ENCODE measurements at places on chromosomes 2 and 18. TPM values are rescaled to one million over a fixed set of nuclear protein-coding genes. Genes with fewer than 3 reads are reported as not detected.

- peak overlapping the region; percentile 60 for H3K27ac ChIP-seq
- H3K4me3 ChIP-seq, result no peak overlapping the region
- H3K4me1 ChIP-seq, result peaks cover 37% of the 10 kb centered on the region
Measured at GRCh38 chr2:150211164-150211631, 276.3 kb downstream of the RND3 start.

PIAS2 gene
- total RNA-seq, result 25.0 TPM

DNA sequence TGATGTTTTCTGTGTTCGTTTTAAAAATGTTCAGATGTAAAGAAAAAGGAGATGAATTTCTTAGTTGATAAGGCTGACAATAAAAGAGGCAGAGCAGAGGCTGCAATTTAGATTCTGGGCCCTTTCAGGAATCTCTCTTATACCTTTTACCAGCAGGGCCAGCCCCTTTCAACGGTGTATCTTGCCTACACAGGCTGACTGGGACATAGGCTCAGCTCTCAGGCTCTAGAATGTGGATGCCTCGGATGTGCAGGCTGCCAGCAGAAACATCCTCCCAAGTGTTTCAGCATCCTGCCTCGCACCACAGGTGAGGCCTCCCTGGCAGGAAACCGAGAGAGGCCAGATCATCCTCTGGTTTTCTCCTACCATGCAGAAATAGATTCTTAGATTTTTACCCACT is 3.4 kb downstream of the C2orf80 start:
- H3K27ac ChIP-seq, result no peak overlapping the region
- H3K4me1 ChIP-seq, result no peaks in the 10 kb centered on the region
- no peak for DNase-seq
- peaks cover 47% of the 10 kb centered on the region for H3K27me3 ChIP-seq

DNA sequence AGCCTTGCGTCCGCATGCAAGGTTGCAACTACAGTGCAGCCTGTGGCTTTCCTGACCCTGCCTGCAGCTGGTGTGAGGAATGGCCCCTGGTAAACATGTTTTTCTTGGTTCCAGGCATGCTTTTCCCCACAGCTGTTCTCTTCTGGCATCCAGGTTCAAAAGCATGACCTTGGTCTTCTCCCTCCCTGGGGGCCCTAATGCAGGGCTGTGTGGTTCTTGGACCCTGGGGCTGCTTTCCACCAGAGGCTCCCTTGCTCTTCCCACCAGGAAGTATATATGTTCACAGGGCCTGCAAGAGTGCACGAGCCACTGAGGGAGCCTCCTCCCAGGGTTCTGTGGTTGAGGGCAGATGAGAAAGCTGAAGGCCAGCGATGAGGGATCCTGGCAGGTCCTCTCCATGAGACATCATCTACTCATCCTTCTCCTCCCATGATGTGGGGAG is 125.9 kb downstream of the BCL2L11 start:
- DNase-seq, result peak; percentile 65
- 0 out of 2 replicates have a peak, but pooled peaks cover 4% of the 10 kb centered on the region for H3K36me3 ChIP-seq
- H3K27me3 ChIP-seq, result no peaks in the 10 kb centered on the region
- no peak overlapping the region for H3K4me3 ChIP-seq

RESP18 gene
- total RNA-seq, result not detected

DNA sequence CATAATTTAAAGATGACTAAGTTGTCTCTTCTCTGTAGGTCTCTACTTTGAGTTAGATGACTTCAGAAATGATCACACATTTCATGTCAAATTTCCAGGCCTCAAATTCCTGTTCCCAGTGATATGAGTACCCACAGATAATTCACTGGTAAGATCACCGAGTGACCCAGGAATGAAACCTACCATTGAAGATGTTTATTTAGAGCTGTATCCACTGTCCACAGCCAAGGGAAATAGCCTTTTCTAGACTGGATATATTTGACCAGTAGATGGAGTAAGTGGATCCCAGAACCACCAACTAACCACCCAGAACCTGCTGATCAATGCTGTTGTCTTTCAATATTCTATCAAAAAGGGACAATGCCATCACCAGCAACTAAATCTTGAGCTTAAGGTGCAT is 238.8 kb downstream of the SLC8A1 start:
- no peaks in the 10 kb centered on the region for H3K27me3 ChIP-seq
- peak overlapping the region; percentile 55 for H3K27ac ChIP-seq
- peaks cover 33% of the 10 kb centered on the region for H3K4me1 ChIP-seq
- no peaks in the 10 kb centered on the region for H3K36me3 ChIP-seq
- peak; percentile 82 for DNase-seq

KATNAL2 gene
- total RNA-seq, result 9.6 TPM

DNA sequence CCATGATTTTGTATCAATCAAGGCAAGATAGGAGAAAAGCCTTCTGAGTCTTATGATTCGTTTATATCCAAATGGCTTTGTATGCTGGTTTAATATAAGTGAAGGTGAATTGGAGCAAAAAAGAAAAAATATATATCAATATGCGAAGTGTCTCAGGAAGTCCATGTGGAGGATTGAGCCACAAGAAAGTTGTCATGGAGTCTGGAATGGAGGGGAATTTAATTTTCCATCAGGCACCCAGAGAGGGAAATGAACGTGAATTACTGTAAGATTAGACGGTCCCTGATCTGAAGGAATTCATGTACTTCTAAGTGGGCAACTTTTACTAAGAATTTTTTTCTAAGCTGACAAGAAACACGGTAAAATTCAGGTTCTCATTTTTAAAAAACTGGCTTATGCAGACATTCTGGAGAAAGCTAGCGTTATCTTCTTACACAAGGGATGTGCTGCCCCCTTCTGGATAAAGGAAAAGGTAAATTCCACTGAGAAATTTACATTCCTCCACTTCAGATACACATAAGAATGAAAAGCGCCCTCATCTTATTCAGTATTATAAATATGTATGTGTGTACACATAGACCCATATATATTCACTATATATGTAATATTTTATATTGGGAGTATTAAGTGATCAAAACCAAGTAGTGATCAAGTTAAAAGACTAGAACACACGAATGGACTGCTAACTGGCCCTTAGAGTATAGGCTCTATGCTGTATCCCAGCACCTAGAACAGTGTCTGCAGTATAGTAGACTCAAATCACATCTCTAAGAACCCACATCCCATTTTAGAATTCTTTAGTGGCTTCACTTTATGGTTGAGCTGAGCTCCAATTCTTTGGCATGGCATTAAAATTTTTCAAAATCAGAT is 289.0 kb upstream of the TFPI start:
- no peaks in the 10 kb centered on the region for H3K27me3 ChIP-seq
- DNase-seq, result peak; percentile 81
- H3K27ac ChIP-seq, result no peak overlapping the region
- no peak overlapping the region for H3K4me3 ChIP-seq
- H3K36me3 ChIP-seq, result no peaks in the 10 kb centered on the region
- H3K4me1 ChIP-seq, result no peaks in the 10 kb centered on the region

FIGN gene
- total RNA-seq, result 0.76 TPM

GRCh38 chr2:20594957-20595356 is 55.9 kb downstream of the HS1BP3 start:
- no peak overlapping the region for H3K27ac ChIP-seq
- no peak for DNase-seq
- H3K4me3 ChIP-seq, result no peak overlapping the region
- H3K4me1 ChIP-seq, result peaks cover 26% of the 10 kb centered on the region

DNA sequence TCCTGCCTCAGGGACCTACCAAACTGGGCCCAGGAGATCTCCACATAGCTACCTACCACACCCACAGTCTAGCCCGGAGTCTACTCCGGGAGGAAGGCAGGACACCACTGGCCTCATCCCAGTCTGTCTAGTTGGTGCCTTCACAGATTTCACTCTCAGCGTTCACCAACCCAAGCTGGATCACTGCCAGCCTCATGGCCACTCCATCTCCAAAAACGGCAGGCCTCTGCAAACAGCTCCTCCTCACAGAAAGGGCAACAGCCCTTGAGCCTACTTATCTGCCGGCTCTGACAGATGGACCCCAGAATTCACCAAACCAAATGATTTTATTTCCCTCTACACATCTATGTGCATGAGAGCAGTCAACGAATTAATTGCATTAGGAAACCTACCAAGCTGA is 61.3 kb downstream of the NCKAP5 start:
- DNase-seq, result no peak
- no peaks in the 10 kb centered on the region for H3K36me3 ChIP-seq
- no peak overlapping the region for H3K4me3 ChIP-seq
- no peaks in the 10 kb centered on the region for H3K27me3 ChIP-seq
- H3K27ac ChIP-seq, result no peak overlapping the region

SIGLEC15 gene
- 0.22 TPM for total RNA-seq

SERPINB12 gene
- total RNA-seq, result not detected

DNA sequence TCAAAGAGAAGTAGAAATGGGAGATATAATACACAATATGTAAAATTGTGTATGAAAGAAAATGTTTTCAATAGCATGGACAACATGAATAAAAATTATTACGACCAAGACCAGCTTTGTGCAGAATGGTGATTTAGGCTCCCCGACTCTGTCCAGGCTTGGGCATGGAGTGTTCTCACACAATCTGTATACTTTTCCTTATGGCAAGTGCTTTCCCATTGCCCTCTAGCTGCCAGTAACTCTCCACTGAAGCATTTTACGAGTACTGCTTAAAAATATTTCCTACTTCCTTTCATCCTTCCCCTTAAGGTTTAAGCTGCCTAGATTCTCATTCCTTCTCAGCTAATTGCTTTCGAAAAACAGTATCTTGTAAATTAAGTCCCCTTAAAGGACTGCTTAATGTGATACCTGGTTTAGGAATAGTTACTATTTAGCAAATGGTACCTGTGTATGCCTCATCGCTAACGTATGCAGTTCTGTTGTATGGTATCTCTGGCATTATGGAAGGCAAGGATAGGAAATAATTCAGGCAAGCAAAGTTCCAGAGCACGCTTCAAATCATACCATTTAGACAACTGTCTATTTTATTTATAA is 714.6 kb downstream of the ERBB4 start:
- no peak overlapping the region for H3K4me3 ChIP-seq
- H3K36me3 ChIP-seq, result no peaks in the 10 kb centered on the region
- no peak overlapping the region for H3K27ac ChIP-seq
- DNase-seq, result no peak

DNA sequence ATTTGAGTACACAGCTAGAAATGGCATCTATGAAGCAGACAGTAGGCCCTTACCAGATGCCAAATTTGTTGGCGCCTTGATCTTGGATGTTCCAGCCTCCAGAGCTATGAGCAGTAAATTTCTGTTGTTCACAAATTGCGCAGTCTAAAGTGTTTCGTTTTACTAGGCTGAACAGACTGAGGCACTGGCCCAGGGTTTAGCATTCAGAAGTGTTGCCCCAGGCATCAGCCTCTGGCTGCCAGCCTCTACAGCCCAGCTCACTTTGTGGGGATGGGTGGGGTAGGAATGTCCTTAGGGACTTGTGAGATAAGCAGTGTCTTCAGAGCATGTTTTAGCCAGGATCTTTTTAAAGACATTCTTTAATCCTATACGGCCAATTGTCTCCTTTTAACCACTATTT is 51.5 kb upstream of the MGAT5 start:
- no peak overlapping the region for H3K4me3 ChIP-seq
- H3K36me3 ChIP-seq, result no peaks in the 10 kb centered on the region
- no peaks in the 10 kb centered on the region for H3K27me3 ChIP-seq
- DNase-seq, result peak; percentile 24
- H3K27ac ChIP-seq, result no peak overlapping the region
- peaks cover 26% of the 10 kb centered on the region for H3K4me1 ChIP-seq

GRCh38 chr2:181807526-181807925 is 84.0 kb upstream of the ITPRID2 start:
- H3K4me3 ChIP-seq, result no peak overlapping the region
- H3K4me1 ChIP-seq, result peaks cover 38% of the 10 kb centered on the region
- H3K27me3 ChIP-seq, result no peaks in the 10 kb centered on the region
- H3K27ac ChIP-seq, result no peak overlapping the region
- no peak for DNase-seq

GRCh38 chr2:31079665-31080064 is 58.6 kb downstream of the GALNT14 start:
- no peak overlapping the region for H3K4me3 ChIP-seq
- no peaks in the 10 kb centered on the region for H3K27me3 ChIP-seq
- no peak for DNase-seq
- no peaks in the 10 kb centered on the region for H3K36me3 ChIP-seq
- no peak overlapping the region for H3K27ac ChIP-seq
- no peaks in the 10 kb centered on the region for H3K4me1 ChIP-seq

KIF1A gene
- total RNA-seq, result not detected

GRCh38 chr2:63587814-63588384 is 378 bp downstream of the WDPCP start:
- no peaks in the 10 kb centered on the region for H3K27me3 ChIP-seq
- peak overlapping the region; percentile 98 for H3K4me3 ChIP-seq

GRCh38 chr2:46164529-46165301 is 132.5 kb upstream of the EPAS1 start:
- peak; percentile 92 for DNase-seq
- H3K27ac ChIP-seq, result peak overlapping the region; percentile 55
- peaks cover 31% of the 10 kb centered on the region for H3K4me1 ChIP-seq
